ENCODE measurements at places on chromosomes 6 and 20.

DNA sequence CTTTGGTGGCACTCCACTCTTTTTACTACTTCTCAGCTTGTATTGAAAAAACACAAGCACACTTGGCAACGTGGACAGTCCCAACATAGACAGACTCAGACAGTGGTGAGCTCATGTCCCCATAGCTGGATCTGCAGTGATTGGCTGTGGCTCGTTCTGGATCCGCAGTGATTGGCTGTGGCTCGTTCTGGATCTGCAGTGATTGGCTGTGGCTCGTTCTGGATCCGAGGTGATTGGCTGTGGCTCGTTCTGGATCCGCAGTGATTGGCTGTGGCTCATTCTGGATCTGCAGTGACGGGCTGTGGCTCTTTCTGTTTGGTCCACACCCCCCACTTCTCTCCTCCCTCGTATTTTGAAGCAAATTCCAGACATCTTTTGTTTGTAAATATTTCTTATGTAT lies 28.0 kb downstream of the OSBPL2 start:
- DNase-seq, result no peak

DNA sequence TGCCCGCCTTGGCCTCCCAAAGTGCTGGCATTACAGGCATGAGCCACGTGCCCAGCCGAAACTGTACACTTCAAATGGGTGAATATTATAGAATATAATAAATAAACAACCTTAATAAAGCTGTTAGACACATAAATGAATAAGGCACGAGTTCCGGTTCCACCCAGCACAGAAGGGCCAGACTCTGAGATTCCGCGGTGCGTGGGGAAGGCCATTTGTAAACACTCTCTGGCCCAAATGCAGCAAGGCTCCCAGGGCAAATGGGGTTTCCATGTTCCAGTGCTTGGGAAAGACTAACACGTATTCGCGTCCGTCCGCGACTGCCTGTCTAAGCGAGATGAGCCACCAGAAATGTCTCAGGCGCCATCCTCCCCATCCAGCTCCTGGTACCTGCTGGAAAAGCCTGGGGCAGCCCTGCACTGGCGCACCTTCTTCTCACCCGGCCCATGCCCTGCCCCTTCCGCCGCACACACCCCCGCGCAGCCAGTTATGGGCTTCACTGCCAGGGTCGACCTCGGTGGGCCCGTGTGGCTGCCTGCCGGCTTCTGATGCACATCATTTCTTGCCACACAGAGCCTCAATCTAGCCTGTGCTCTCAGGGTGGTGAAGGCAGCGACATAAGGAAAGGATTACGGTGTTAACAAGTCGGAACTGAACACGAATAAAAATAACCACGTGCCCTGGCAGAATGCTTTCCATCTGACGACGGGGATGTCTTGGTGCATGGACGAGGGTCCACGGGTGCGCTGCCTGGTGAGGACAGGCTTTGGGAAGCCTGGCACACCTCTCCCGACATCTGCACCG lies 5.5 kb upstream of the LSM14B start:
- DNase-seq, result no peak

DNA sequence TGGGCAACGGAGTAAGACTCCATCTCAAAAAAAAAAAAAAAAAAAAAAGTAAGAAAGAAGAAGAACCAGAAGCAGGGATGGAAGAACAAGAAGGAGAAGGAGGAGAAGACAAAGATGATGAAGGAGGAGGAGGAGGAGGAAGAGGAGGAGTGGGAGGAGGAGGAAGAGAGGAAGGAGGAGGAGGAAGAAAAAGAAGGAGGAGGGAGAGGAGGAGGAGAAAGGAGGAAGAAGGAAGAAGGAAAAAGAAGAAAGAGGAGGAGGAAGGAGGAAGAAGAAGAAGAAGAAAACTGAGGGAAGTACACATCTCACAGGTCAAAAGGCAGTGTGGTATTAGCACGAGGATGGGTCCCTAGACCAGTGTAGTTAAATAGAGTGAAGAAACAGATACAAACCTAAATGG lies 65.1 kb upstream of the SCAF8 start:
- no peak for DNase-seq

DNA sequence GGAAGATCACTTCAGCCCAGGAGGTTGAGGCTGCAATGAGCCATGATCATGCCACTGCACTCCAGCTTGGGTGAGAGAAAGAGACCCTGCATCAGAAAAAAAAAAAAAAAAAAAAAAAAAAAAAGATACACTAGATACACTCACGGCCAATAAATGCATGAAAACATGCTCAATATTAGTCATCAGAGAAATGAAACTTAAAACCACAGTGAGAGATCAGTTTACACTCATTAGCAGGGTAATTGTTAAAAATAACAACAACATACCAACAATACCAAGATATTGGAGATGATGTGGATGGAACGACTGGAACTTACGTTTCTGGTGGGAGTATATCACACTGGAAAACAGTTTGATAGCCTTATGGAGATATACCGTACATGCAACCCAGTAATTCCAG lies 29.9 kb downstream of the HS3ST5 start:
- no peak for DNase-seq

GRCh38 chr6:38282911-38283310 lies 356.8 kb downstream of the BTBD9 start:
- DNase-seq, result no peak

DNA sequence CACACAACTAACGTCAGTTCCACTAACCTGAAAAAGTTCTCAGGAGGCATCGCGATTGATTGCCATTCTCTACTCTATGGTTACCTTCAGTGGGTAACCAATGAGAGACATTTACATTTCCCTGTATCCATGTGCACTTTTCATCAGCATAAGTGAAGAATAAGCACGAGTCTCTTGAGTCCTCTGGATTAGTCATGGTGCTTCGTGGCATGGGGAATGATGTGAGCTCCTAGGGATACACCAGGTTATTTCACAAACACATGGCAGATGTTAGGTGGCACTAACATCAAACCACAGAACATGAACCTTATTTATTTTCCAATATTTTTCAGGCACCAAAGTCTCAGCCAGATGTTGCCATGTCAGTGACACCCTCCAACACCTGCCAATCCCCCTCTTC lies 64.0 kb downstream of the FYN start:
- no peak for DNase-seq

- DNase-seq, result no peak
Observed at GRCh38 chr6:149901444-149902140, 3.7 kb upstream of the RAET1E start.

DNA sequence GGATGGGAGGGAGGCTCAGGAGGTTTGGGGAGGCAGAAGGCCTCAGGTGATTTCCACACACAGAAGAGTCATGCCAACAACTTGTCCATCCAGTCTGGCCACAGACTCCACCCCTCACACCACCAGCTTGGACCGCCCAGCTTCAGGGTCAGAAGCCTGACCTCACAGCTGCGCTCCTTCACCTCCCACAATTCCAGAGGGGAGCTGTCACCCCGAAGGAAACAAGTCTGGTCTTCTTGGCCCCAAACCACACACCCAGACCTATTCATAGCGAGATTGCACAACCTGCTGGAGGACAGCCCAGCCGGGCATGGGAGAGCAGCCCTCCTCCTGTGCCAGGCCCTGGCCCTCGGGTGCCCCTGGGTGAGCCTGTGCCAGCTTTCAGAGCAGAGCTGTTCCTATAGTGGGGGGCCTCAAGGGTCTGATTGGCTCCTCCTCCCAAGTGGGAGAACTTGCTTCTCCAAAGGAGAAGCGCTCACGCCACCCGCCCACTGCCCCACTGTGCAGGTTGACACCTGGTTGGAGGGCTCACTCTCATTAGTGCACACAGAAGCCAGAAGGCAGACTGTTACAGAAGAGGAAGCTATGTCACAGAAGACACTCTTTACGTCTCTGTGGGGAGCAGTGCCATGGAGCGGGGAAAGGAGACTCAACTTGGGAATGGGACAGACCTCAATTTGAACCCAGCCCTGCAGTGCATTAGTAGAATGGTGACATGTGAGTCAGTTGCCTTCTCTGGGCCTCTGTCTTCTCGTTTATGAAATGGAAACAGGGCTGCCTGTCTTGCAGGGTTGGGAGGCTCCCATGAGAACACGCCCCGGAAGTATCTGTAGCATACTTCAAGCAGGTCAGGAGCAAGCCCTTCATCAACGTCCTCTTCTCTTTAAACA lies 128.8 kb downstream of the FOXO3 start:
- no peak for DNase-seq

DNA sequence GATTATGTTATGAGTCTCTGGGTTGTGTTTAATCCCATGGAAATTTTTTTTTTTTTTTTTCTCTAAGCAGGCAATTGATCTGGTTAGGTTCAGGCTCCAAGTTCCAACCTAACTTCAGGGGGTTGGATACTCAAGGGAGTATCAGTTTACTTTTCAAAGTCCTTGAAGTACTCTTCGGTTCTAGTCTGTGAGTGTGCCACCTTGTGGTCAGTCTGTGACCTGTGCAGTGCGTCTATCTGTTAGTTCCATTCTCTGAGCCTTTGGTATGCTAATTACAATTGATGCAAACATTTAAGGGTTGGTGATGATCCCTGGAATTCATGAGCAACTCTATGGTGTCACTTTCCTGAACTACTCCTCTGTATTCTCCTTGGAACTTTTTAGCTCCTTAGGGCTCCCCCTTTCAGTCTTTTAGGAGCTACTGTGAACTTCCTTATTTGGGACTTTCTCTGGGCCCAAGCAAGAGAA lies 342.0 kb downstream of the SOX4 start:
- no peak for DNase-seq

GRCh38 chr6:56816370-56816769 lies 138.5 kb upstream of the BEND6 start:
- DNase-seq, result no peak

- no peak for DNase-seq
Observed at GRCh38 chr6:161458201-161458951, 184.5 kb upstream of the AGPAT4 start.

DNA sequence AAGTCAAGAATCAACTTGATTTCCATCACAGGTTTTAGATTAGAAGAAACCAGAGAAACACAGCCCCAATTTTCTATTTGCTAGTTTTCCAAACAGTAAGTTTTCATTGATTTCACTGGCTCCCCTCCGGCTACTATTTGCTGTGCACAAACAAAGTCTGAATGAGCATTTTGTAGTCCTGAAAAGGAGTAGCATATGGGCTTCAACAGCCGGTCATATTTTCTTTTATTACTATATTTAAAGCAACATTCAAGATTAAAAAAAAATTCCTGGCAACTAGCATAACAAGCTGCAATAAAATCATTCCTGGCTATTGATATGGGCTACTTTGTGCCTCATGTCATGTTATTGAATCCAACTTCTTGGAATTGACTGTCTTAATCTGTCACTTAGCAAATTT lies 48.3 kb downstream of the CARMIL1 start:
- no peak for DNase-seq

DNA sequence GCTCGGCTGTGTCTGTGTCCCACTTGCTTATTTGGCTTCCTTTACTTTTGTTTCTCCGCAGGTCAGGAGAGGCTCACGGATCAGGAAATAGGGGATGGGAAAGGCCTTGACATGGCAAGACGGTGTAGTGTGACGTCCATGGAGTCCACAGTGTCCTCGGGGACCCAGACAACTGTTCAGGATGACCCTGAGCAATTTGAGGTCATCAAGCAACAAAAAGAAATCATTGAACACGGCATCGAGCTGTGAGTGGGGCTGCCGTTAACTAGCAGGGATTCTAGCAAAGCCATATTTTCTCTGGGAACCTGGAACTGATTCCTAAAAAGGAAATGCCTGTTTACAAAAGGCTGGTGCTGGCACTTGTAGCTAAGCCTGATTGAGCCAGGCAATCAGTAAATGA lies 54.4 kb downstream of the ARFGEF2 start:
- DNase-seq, result no peak

DNA sequence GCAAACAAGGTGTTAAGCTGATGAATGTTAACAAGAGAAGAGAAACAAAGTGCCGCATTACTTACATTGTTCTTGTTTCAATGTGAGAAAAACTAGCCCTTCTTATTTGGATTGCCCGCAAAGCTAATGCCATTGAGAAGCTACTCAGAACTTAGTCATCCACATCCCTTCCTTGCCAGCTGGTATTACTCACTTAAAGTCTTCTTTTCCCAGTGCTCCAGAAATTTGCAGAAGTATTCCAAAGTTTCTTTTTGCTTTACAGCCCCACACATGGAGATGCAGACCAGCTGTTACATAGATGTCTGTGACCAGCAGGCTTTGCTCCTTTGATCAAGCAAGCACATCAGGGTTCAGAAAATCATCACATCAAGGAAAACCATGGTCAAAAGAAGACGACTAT lies 529.0 kb downstream of the TBC1D32 start:
- DNase-seq, result no peak

All from NCI-H526 (cell line).